ENCODE measurements at places on chromosomes 3 and 15.
A peak's percentile ranks its signal among the peaks of the same experiment; 100 is the strongest.

DNA sequence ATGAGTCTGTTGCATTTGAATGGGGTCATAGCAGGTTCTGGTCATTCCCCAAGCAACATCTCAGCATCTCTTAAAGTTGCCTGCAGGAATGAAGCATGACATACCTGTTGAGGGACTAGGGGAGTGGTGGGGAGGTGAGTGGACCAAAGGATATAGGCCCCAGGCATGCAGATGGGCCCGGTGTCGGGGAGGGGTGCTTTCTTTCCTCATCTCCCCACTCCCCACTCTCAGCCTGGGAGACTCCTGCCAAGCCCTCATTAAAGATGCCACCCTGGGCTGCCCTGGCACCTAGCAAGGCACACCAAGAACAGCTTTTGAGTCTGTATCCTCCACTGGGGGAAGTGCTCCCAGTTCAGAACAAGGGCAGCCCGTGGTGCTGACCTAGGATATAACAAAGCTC, 54.2 kb downstream of the GRIP2 start:
- no peak for DNase-seq

GRCh38 chr3:125496701-125497100, 23.3 kb downstream of the SNX4 start:
- DNase-seq: no peak

DNA sequence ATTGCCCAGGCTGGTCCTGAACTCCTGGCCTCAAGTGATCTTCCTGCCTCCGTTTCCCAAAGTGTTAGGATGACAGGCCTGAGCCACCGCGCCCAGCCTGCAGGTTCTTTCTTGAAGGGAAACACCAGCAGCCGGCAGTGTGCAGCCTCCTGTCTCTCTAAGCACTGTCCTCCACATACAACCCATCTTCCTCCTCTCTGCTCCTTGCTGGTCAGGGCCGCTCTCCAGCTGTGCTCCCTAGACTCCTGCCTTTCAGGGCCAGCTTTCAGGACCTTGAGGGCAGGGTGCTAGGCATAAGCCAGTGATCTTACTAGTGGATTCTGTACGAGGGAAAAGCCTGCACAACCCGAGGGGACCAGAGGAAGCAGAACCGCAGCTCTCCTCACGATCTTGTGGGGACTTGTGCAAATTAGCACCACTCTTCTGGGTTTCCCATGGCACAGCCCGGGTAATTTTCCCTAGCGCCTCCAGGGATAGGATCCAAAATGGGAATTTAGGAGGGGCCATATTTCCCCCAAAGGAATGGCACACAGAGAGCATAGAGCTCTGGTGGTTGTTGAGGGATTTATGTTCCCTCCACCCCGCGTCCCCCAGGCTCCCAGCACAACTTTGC, 18.2 kb upstream of the CORO2B start:
- DNase-seq: no peak

DNA sequence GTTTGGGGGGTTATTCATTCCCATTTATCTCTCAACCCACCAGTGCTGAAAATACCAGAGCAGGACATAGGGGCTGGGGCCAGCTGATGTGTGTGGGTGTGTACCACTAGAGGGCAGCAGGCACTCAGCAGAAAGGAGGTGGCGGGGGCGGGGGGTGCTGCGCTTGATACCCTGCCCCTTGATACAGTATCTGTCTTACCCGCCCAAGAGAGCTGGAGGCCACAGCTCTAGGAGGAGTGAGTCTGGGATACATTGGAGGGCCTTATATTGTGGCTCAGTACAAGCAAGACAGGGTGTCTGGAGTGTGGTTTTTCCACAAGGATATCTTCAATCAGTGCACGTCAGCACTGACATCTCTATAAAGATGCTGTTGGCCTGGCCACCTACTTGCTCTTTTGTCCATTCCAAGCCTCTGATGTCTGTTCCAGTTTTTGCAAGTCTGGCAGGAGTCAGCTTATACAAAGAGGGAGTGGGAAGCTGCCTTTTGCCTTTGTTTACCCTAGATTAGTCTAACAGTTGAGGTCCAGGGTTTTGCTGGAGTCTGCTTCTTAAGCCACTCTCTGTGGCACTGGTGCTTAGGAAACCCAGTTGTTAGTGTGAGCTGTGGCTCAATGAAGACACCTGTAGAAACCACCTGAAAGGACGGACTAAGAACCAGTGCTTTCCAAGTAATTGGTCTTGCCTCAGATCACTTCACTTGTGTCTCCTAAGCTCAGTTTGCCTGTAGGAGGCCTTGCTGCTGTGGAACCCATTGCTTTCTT, 1.5 kb upstream of the RBM15B start:
- peak; percentile 27 for DNase-seq

DNA sequence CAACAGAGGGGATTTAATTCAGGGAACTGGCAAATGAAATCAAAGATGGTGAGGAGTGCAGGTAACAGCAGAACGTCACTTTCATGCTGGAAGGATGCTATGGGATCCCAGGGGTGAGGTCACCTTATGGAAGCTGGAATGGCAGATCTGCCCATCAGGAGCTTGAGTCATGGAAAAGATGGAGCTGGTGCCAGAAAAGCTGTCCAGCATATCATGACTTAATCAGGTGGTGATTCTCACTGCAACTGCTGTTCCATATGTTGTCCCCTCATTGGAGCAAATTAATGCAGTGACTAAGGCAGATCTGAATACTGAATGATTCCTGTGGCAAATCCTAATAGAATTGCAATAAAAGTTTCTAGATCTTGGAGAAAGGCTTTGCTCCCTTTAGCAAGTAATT, 38.4 kb downstream of the HHLA2 start:
- DNase-seq: no peak

DNA sequence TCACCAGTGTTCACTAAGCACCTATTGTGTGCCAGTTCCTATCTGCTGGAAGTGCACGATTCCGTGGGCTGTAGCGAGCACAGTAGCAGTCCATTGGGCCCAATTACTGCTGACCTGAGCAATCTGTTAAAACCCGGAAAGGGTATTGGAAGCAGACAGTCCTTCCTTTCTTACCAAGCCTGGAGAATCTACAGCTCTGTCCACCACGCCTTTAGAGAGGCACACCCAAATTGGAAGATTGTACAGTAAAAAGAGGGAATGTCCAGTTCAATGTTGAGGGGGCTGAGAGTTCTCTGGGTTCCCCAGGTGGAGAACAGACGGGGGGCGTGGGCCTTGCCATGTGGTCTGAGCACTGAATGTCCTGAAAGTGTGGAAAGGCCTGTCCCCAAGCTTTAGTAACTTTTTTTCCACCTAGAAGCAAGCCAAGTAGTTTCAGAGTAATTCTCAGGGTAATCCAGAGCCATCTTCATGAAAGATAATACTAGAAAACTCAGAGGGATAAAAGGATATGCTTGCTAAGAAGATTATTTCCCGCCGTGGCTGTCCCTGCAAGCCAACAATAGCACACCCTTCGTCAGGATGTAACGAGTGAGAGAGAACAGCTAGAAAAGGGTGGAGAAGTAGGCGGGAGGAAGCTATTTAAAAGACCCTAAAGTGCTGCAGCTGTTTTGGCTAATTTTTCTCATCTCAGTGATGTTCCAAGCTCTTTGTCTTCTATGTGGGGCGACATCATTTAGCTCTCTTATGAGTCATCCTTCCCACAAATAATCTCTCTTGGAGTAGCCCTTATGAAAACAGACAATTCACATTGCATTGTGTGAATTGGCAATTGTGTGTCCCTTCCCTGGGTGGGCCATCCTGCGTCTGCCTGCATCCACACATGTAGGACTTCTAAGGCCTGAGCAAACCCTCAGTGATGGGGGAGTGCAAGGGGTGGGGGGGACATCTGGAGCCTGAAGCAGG, 181.0 kb downstream of the ATG7 start:
- no peak for DNase-seq

DNA sequence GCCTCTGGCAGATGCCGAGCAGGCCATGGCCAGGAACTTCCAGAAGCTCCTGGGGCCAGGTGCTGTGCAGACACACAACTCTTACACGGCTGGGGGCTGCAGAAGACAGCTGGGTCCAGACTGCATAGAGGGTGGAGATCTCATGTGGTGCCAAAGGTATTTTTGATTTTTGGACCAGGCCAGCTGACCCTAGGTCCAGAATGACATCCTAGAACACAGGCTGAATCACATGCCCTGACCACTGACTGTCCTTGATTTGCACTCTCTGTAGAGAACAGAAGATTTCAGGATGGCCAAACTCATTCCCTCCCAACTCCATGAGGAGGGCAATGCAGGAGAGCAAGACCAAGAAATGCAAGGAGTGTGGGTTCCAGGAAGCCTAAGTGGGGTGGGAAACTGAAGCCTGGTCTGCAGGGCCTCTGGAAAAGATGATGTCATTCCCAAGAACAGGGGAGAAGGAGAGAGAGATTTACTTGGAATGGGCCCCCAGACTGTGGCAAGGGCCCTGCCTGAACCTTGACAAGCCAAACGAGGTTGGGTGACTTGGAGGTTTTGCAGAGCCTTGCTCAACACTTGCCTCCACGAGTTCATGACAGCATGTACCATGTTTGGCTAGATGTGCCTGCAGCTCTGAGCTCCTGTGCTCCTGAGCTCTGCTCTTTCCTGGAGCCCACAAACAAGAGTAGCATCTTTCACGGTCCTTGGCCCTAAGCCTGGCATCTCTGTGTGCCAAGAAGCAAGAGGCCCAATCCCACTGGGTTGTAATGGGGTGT, 38.5 kb upstream of the CTSH start:
- DNase-seq: no peak

- DNase-seq: no peak
These were observed 2.0 kb upstream of the TRAT1 start for GRCh38 chr3:108820586-108820985.

- peak; percentile 38 for DNase-seq
These were observed 63.6 kb upstream of the ARL8B start for GRCh38 chr3:5058471-5058951.

DNA sequence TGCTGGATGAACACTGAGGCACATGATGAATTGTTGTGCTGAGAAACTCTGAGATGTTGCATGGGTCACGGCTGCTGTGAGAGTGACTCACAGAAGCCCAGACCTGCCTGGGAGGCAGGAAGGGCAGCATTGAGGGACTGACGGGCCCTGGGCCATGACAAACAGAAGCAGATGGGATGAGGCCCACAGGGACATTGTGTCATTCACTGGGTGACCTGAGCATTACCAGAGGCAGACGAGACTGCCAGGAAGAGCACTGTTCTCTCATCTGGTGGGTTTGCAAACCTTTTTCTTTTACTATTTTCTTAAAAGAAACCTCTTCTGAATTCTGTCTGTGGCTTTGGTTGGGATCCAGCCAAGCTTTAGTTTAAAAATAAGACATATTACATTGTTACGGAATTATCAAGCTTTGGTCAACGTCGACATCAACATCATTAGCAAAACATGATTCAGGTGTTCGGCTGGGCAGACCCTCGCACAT, 67.8 kb downstream of the BDH1 start:
- peak; percentile 63 for DNase-seq

- no peak for DNase-seq
These were observed 152.9 kb upstream of the SOX2 start for GRCh38 chr3:181558870-181559269.

- no peak for DNase-seq
These were observed 58.5 kb downstream of the CTDSPL start for GRCh38 chr3:37920156-37920699.

GRCh38 chr3:13149330-13150108, 76.3 kb upstream of the IQSEC1 start:
- no peak for DNase-seq

Data from fibroblast of the conjunctiva (primary cell).